ENCODE measurements at places on chromosomes 11 and 22.

DNA sequence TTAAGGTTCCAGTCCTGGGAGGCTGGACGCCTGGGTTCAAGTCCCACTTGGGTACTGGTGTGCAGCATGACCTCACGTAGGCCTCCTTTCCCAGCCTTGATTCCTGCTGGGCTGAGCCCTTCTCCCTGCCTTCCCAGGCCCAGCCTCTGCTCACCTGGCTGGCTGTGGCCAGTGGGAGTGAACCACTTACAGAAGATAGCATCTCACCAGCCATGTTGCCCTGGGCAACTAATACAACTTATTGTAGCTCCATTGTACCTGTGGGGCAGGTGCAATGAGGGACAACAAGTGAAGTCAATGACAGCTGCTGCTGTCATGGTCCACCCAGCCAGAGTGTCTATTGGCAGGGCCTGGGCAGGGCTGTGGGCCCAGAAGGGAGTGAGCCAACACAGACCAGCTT is 48.4 kb upstream of the MPEG1 start:
- H3K4me1 ChIP-seq: no peaks in the 10 kb centered on the region
- no peak overlapping the region for H3K4me3 ChIP-seq
- DNase-seq: no peak
- no peaks in the 10 kb centered on the region for H3K36me3 ChIP-seq

DNA sequence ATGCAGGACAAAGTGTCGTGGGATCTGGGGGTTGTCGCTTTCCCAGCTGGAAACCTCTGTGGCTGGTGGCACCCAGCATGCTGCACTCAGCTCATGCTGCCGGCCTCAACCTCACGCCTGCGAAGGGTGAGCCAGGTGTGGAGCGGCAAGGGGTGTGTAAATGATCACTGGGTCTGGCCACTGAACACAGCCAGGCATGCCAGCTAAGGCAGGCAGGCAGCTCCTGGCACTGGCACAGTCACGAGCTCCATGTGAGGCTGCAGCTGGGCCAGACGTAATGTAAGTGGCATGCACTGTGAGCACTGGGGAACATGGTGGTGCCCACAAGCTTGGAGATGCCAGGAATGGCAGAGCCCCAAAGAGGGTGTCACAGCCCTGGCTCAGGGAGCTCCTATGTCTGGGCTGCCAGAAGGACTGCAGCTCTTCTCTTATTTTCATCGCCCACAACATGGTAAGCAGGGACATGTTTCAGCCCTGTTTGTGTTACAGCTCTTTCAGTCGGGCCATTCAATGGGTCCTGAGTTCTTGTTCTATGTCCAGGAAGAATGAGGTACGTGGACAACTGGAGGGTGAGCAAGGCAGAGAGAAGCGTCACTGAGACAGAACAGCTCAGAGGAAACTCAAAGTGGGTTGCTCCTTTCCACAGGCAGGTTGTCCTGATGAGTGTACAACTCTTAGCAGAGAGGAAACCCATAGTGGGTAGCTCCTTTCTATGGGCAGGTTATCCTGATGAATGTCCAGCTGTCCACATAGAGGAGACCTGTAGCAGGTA is 403.8 kb downstream of the CNTN5 start:
- no peak overlapping the region for H3K27ac ChIP-seq
- H3K4me1 ChIP-seq: no peaks in the 10 kb centered on the region
- no peak overlapping the region for H3K4me3 ChIP-seq
- H3K27me3 ChIP-seq: no peaks in the 10 kb centered on the region
- no peak for DNase-seq

- no peaks in the 10 kb centered on the region for H3K4me1 ChIP-seq
- H3K27me3 ChIP-seq: no peaks in the 10 kb centered on the region
- DNase-seq: no peak
- H3K4me3 ChIP-seq: no peak overlapping the region
- H3K27ac ChIP-seq: no peak overlapping the region
- H3K36me3 ChIP-seq: no peaks in the 10 kb centered on the region
Observed at GRCh38 chr11:91023731-91024130, 800.9 kb upstream of the CHORDC1 start.

DNA sequence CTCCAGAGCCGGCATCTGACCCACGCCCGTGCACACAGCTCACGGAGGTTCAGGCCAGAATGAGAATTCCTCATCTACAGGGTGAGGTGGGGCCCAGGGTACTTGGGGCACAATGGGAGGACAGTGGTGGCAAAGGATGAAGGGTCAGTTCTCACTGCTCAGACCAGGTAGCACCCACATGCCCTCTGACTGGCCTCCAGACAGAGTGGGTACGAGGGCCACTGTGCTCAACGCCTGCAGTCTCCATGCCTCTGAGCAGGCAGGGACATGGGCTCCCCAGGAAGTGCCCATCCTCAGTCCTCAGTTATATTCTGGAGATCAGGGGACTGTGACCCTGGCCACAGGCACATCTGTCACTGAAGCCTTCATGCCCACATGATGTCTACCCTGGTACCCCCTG is 13.0 kb upstream of the CDC42BPG start:
- DNase-seq: no peak
- peaks cover 13% of the 10 kb centered on the region for H3K36me3 ChIP-seq
- no peaks in the 10 kb centered on the region for H3K27me3 ChIP-seq
- H3K27ac ChIP-seq: no peak overlapping the region

- no peaks in the 10 kb centered on the region for H3K27me3 ChIP-seq
- DNase-seq: no peak
- H3K27ac ChIP-seq: no peak overlapping the region
- H3K36me3 ChIP-seq: no peaks in the 10 kb centered on the region
- H3K4me3 ChIP-seq: no peak overlapping the region
Observed at GRCh38 chr22:26646158-26646557, 11.2 kb upstream of the MIAT start.

- H3K36me3 ChIP-seq: no peaks in the 10 kb centered on the region
- H3K4me1 ChIP-seq: no peaks in the 10 kb centered on the region
- H3K4me3 ChIP-seq: no peak overlapping the region
- no peak for DNase-seq
Observed at GRCh38 chr11:78916759-78917158, 342.1 kb upstream of the NARS2 start.

GRCh38 chr11:76856106-76856505 is 4.6 kb upstream of the ACER3 start:
- H3K27ac ChIP-seq: no peak overlapping the region
- DNase-seq: no peak
- no peaks in the 10 kb centered on the region for H3K36me3 ChIP-seq
- H3K4me1 ChIP-seq: no peaks in the 10 kb centered on the region
- no peaks in the 10 kb centered on the region for H3K27me3 ChIP-seq

DNA sequence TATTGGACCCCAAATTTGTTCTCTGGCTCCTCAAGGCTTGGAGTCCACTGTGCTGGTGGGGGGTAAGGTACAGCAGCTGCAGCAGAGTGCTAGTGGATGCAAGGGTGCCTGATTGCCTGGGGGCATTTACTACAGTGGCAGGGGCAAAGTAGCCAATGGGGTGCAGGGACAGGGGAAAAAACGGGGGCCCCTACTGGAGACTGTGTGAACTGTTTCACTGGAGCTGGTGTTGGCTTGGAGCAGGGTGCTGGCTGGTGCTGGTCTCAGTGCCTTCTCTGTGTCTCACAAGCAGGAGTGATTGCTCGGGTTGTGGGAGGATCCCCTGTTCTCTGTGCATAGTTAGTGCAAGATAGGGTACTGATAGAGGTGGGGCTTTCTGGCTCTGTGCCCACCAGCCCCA is 935.9 kb downstream of the JRKL start:
- H3K36me3 ChIP-seq: no peaks in the 10 kb centered on the region
- no peak overlapping the region for H3K4me3 ChIP-seq
- no peak for DNase-seq
- no peaks in the 10 kb centered on the region for H3K27me3 ChIP-seq
- no peak overlapping the region for H3K27ac ChIP-seq

- no peak for DNase-seq
- H3K4me3 ChIP-seq: no peak overlapping the region
- no peaks in the 10 kb centered on the region for H3K36me3 ChIP-seq
- H3K27me3 ChIP-seq: no peaks in the 10 kb centered on the region
- no peaks in the 10 kb centered on the region for H3K4me1 ChIP-seq
Observed at GRCh38 chr11:69218271-69218682, 62.5 kb downstream of the SMIM38 start.

- no peak for DNase-seq
- no peaks in the 10 kb centered on the region for H3K27me3 ChIP-seq
- H3K4me1 ChIP-seq: no peaks in the 10 kb centered on the region
- H3K27ac ChIP-seq: no peak overlapping the region
- no peaks in the 10 kb centered on the region for H3K36me3 ChIP-seq
Observed at GRCh38 chr11:93942176-93942575, 79.0 kb upstream of the HEPHL1 start.

DNA sequence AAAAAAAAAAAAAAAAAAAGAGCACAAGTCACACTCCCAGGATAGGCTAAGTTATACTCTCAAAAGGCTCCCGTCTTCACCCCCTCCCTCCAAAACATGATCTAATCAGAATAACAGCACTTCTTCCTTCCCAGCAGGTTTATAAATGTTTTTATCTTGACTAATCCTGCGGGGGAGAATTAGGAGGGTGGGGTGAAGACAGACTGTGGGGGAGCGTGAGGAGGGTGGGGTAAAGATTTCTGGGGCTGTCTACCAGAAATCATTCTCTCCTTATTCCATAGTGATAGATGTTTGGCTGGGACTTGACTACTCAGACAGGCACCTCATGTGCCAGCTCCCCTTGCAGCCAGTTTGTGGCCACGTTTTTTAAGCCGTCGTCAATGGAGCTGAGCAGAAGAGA is 17.0 kb downstream of the KCNE3 start:
- H3K27me3 ChIP-seq: no peaks in the 10 kb centered on the region
- no peak overlapping the region for H3K27ac ChIP-seq
- no peak overlapping the region for H3K4me3 ChIP-seq
- no peaks in the 10 kb centered on the region for H3K36me3 ChIP-seq
- DNase-seq: no peak

- no peak overlapping the region for H3K27ac ChIP-seq
- H3K36me3 ChIP-seq: no peaks in the 10 kb centered on the region
- no peaks in the 10 kb centered on the region for H3K27me3 ChIP-seq
- no peak for DNase-seq
Observed at GRCh38 chr11:131460931-131461330, 90.5 kb downstream of the NTM start.

- no peak overlapping the region for H3K4me3 ChIP-seq
- H3K36me3 ChIP-seq: peaks cover 2% of the 10 kb centered on the region
- H3K27me3 ChIP-seq: no peaks in the 10 kb centered on the region
- H3K27ac ChIP-seq: no peak overlapping the region
- H3K4me1 ChIP-seq: no peaks in the 10 kb centered on the region
- no peak for DNase-seq
Observed at GRCh38 chr11:9839550-9839949, 175.7 kb downstream of the SWAP70 start.

DNA sequence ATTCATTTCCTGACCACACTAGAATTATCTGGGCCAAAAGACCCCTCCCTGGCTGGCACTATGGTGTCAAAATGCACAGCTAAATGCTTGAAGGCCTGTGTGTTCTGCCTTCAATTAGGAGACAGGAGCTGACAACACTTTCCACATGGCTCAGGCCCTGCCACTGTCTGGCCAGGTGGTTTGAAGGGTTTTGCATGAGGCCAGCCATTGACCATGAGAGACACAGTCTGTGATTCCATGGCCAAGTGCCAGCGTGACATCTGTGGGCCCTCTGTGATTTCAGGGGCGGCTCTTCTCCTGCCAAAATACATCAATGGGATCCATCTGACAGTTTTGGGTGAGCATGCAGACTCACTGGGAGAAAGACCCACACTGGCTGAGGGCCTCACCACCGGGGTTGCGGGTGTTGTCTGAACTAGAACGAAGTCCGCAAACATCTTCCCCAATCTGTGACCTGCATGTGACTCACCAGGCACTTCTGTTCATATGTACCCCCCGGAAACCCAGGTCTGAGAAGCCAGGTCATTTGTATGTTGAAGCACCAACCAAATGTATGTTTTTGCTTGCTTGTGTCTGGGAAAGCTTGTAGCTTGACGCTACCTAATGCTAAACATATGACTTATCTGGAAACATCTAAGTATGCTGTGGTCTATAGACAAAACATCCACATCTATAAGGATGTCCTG is 20.7 kb upstream of the NAV2 start:
- no peaks in the 10 kb centered on the region for H3K27me3 ChIP-seq
- no peaks in the 10 kb centered on the region for H3K36me3 ChIP-seq
- no peak overlapping the region for H3K27ac ChIP-seq

DNA sequence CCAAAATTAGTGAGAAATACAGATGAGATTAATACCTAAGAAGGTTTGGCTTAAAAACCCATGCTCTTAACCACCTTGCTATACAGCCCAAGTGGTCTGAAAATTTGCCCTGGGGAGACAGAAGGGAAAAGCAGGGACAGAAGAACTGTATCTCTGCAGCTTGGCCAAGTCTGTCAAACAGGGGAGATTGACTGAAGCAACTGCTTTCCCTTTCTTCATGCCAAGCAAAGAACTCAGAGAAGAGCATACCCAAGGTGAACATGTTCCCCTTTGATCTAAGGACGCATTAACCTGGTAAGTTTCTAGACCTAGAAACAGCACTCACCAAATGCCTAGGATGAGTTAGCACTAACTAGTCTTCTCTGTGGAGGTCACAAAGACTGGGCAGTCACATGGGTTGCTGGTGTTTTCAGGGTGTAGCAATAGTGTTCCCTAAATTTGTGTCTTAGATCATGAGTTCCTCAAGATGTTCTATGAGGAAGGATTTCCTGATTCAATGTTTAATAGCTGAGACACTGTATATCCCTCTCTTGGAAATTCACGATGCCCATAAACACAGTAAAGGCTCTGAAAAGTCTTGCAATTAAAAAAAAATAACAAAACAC is 75.6 kb upstream of the GRAMD1B start:
- no peak overlapping the region for H3K4me3 ChIP-seq
- no peaks in the 10 kb centered on the region for H3K36me3 ChIP-seq
- no peak for DNase-seq
- no peak overlapping the region for H3K27ac ChIP-seq
- peaks cover 5% of the 10 kb centered on the region for H3K27me3 ChIP-seq

GRCh38 chr11:93969925-93970922 is 50.9 kb upstream of the HEPHL1 start:
- DNase-seq: no peak
- H3K36me3 ChIP-seq: no peaks in the 10 kb centered on the region
- H3K27me3 ChIP-seq: no peaks in the 10 kb centered on the region
- H3K27ac ChIP-seq: no peak overlapping the region
- H3K4me3 ChIP-seq: no peak overlapping the region
- no peaks in the 10 kb centered on the region for H3K4me1 ChIP-seq

DNA sequence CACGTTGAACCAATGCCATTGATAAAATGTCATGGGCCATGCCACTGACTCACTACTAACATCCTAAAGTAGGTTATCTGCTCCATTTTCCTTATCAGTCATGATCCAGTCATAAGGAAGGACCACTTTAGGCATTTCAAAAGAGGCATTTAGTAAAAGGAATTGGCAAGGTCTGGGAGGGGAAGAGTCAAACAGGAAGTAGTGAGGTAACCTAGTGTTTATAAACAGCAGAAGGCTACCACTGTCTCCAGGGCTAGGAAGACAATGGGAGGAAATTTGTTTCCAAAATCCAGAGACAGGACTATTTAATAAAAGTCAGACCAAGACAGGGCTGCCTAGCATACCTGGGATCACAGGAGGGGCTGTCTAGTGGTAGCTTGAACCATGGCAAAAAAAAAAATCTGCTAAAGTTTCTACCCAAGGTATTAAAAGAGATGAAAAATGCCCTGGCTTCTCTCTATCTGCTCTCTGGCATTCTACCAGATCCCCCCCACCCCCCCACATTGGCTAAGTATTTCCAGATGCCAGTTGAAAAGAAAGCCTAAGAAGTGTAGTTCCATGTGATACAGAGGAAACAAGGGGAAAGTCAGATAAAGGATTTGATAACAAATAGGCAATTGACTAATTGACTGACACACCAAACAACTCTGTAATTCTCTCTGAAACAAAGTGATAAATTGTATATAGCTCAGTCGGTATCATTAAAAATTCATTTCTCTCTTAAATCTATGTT is 50.4 kb upstream of the C11orf87 start:
- H3K4me1 ChIP-seq: no peaks in the 10 kb centered on the region
- H3K27ac ChIP-seq: no peak overlapping the region
- DNase-seq: no peak
- no peaks in the 10 kb centered on the region for H3K36me3 ChIP-seq
- H3K4me3 ChIP-seq: no peak overlapping the region
